ENCODE measurements at places on chromosomes 16 and 17.

GRCh38 chr16:53024045-53024444 lies 28.7 kb downstream of the CHD9NB start:
- no peak for DNase-seq

- DNase-seq: no peak
These were observed 22.5 kb downstream of the WWP2 start for GRCh38 chr16:69784586-69784985.

DNA sequence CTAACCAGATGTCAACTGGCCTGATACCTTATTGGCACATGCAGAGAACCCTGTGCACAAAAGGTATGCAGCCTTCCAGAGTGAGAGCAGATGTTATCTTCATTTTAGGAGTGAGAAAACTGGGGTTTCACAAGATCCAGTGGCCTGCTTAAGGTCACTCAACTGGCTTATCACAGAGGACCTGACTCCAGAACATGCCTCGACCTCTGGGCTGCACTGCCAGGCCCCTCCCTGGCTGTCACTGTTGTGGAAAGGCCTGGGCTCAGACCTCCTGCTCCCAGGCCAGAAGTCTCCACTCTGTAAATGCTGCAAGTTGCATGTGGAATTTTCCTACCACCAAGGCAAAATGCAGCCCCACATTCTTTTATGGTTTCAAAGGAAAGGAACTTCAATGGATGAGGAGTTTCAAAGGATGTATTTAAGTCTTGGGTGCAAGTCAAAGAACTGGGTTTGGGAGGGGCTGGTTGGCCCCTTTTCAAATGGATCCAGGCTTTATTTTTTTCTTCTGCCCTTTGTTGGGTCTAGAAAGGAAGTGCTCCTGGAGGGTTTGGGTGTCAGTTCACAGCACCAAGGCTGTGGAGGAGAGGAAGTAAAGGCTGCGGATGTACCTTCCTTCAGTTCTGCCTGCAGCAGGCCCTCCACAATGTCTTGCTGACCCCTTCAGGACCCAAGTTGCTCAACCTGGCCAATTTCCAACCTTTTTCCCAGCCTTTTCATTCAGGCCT lies 30.4 kb upstream of the SMPD3 start:
- DNase-seq: no peak

GRCh38 chr17:47636273-47637030 lies 13.3 kb upstream of the KPNB1 start:
- DNase-seq: no peak

GRCh38 chr16:73629011-73629410 lies 581.1 kb upstream of the ZFHX3 start:
- DNase-seq: no peak

GRCh38 chr17:9356488-9356911 lies 219.1 kb downstream of the STX8 start:
- DNase-seq: peak; percentile 64

GRCh38 chr16:84177741-84178073 lies 9.2 kb downstream of the TAF1C start:
- peak; percentile 84 for DNase-seq

DNA sequence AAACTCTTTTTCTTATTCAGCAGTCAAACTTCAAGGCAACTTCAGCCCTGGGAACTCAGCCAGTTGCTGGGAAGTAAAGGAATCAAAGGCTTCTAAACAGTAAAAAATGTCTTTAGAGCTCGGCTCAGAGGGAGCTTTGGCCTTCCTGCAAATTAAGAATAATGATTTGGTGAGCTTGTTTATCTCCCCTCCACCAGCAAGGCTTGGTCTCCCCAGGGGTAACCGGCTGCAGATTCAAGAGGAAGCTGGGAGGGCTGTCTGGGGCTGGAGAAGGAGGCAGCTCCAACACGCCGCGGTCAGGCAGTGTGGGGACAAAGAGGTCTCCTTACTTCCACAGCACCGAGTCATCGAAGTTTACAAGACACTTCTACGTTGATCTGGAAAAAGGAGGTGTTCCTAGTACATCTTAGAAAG lies 17.7 kb upstream of the DOC2B start:
- DNase-seq: peak; percentile 54

All from posterior cingulate gyrus (tissue), 11 donors.